ENCODE measurements at places on chromosomes 4 and X.

DNA sequence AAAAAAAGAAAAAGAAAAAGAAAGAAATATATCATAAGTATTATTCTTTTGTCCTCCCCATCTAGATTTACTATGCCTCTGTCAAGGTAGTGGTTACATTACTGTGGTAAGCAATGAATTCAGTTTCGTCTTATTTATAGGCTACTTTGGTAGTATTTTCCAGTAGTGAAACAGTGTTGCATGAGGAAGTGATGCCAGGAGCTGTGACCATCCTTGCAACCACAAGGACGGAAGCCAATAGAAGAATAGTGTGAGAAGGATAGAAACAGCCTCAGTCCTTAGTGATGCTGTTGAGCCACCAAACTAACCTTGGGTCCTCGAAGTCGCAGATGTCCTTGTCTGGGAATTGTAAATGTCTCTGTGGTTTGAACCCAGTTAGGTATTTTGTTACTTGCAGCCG lies 328.5 kb downstream of the PPP3CA start:
- no peak for DNase-seq

DNA sequence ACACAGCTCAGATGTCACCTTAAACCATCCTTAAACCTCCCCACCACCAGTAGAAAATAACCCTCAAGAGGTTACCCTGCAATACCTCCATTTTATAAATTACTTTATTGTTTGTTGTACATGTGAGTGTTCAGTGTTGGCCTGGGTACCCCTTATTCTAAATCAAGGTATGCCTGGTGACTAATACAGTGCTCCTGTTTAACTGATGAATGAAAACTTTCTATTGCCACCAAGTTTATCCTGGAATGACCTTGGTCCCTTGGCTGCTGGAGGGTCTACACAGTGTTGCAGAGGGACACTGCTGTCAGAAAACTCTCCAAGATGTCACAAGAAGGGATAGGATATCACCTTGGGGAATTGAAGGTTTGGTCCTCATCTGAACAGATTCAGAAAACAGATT lies 7.3 kb upstream of the TXLNG start:
- DNase-seq = no peak

- no peak for DNase-seq
These were observed 809.6 kb downstream of the PDHA2 start for GRCh38 chr4:96649536-96649935.

- no peak for DNase-seq
These were observed 425.1 kb downstream of the PABPC4L start for GRCh38 chr4:133776503-133776902.

DNA sequence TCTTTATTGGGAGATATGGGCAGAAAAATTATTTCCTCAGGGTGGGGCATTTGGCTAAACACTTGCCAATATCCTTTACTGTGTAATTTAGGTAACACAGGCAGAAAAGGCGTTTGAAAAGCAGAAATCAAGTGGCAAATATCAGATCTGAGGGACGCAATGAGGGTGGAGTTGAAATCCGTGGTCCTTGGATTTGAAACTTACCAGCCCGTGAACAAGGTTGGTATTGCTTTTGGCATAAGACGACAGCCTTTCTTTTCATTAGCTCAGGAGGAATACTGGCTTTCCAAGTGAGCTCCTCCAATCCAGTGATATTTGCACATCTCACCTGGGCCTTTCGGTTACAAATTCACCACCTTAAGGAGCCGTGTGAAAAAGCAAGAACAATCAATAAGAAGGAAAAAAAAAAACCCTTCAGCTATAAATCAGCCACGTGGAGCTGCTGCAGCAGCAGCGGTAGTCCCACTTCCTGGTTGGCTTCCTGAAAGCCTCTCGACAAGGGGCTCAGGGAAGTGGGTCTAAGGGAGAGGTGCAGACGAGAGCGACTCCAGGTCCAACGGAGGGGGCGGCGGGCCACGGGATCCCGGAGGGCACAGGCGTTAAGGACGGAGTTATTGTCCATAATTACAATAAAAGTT lies 734 bp upstream of the GALNT7 start:
- peak; percentile 56 for DNase-seq

- DNase-seq = no peak
These were observed 508.4 kb upstream of the FTHL17 start for GRCh38 chrX:31580227-31580626.

- DNase-seq = peak; percentile 56
These were observed 9.6 kb downstream of the DRP2 start for GRCh38 chrX:101229170-101229569.

GRCh38 chr4:165368567-165368966 lies 10.2 kb upstream of the CPE start:
- DNase-seq = no peak

GRCh38 chr4:146255874-146256273 lies 41.5 kb downstream of the REELD1 start:
- DNase-seq = peak; percentile 55

DNA sequence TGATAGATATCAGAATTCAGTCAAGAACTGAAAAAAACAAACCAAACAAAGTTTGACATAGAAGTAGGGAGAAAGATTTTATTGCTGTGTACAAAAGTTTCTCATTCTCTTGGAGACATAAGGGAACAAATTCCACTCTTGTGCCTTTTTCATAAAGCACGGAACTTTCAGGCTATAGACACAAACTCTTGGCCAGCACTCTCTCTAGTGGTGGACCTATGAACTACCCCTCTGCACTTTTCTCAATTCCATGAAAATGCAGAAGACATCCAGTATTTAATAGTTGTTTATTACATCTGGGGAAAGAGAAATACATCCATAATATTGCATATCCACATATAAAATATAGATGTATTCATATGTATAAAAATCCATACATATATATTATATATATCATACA lies 291.6 kb upstream of the HS3ST1 start:
- DNase-seq = peak; percentile 81

DNA sequence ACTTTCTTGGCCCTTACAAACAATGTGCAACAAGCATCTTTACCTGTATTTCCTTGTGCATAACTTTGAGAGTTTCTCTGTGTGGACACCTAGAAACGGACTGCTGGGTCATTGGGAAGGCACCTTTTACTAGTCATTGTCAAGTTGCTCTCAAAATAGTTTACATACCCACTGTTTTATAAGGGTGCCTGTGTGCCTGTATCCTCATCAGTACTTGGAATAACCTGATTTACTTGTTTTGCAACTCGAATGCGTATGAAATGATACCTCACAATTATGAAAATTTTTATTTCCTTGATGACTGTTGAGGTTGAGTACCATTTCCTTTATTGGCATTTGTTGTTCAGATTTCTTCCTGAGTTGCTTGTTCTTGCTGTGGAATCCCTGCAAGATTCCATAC lies 150.8 kb downstream of the STIM2 start:
- DNase-seq = no peak

DNA sequence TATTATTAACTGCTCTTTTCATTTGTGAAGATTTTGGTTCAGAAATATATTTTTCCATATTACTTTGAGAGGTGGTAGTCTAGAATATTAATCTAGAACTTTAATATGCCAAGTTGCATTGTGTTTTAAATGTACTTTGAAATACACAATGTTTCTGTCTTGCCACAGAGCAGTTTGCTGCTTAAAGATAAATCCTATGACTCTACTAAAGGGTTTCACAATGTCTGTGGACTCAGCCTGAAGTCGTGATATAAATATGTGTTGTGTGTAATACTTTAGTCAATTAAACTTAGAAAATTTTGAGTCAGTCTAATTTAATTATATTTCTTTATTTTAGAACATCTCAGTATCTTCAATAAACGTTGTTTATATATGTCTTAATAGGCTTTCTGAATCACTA lies 1771.7 kb upstream of the PCDH7 start:
- peak; percentile 47 for DNase-seq

GRCh38 chr4:70772929-70773555 lies 51.3 kb downstream of the RUFY3 start:
- no peak for DNase-seq

DNA sequence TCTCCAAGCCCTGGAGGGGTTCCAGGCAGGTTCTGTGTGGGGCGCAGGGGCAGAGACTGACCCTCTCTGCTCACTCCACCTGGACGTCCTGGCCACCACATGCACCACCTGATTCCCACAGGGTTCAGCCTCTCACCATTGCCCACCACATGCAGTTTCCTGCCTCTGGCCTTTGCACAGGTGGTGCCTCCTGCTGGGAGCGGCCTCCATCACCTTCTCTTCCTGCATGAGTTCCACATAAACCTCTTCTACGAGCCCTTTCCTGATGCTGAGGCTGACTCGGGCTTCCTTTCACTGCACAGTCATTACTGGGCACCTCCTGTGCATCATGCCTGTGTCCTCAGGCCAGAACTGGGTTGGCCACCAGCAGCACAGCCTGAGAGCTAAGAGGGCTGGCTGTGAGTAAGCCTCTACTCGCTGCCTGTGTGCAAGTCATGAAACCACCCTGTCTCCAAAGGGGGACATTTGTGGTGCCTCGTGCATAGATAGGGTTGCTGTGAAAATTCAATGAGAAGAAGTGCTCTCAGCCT lies 19.9 kb downstream of the MAN2B2 start:
- no peak for DNase-seq

- DNase-seq = no peak
These were observed 139.9 kb downstream of the RAB28 start for GRCh38 chr4:13344216-13344615.

GRCh38 chr4:28014469-28014868 lies 1153.8 kb downstream of the STIM2 start:
- no peak for DNase-seq

- DNase-seq = peak; percentile 55
These were observed 1.7 kb upstream of the TMEM271 start for GRCh38 chr4:577499-578450.

DNA sequence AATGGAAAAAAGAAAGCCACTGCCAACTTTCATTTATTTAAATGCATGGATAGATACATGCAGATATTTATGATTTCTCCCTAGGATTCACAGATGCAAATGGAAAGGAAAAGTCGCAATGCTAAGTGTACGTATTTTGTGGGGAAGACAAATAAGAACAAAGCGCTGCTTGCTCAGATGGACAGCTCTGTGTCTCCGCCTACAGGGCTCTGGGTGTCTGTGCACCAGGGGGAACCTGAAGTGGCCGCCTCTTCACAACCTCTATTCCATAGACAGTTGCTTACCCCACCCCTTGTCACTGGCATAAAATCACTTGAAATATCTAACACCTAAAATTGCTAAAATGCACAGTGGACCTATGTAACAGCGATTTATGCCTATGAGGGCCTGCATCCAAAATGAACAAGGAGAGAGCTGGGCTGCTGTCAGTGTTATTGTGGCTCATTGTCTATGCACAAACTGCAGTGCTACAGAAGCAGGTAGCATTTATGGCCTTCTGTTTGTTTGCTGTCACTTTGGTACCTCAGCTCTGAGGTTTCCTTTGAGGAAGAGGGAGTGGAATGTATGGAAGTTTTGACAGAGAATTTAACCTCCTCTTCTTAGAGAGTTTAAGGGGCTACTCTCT lies 58.6 kb upstream of the PAGE1 start:
- DNase-seq = peak; percentile 3

DNA sequence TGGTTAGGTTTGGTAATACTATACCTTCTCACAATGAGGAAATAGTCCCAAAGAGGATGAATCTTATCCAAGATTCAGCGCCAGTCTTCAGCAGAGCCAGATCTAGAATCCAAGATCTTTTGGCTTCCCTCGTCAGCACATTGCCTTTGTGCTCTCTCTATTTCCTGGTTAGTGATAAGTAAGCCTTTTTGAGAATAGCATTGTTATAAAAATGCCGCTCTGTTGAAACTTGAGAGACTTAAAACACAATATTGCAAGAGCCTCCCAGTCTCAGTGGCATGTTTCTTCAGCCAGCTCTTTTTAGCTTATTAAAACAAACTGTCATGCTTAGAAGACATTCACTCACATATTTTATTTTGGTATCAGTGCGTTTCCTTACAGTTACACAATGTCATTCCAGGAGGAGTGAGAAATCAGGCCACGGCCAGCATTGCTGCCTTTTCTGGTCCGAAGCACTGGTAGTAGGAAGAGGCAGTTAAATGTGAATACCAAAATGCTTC lies 141.4 kb downstream of the KLHL8 start:
- DNase-seq = peak; percentile 87

GRCh38 chr4:5238173-5238572 lies 186.9 kb downstream of the STK32B start:
- peak; percentile 59 for DNase-seq

DNA sequence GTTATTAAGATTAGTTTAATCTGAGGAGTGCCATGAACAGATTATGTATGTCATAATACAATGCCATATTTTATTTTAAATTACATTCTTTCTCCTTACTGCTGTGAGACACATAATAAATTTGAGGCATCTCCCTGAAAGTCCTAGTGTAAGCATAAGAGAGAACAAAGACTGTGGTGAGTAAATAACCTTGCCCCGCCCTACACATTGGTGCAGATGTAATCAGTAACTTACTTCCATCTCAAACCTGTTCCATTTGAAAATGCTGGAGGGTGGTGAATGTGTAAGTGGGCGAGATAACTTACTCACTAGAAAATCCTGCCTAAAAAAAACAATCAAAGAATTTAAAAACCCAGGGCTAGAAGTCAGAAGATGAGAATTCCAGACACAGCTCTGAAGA lies 338.1 kb upstream of the SLIT2 start:
- DNase-seq = peak; percentile 2

DNA sequence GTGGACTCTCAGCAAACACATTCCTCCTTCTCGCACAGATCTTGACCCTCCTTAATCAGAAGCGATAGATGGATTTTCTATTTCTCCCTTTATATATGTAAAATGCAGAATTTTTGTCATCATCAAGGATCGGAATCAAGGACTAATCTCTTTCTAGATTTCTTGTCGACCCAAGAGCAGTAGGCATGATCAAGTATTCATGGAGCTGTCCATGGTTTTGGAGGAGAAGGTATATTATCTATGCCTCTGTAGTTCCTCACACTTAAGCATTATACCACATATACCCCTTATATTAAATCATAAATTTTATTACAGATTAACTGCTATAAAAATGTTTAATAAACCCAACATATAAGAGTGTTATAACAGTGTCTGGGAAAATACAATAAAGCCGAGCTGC lies 886.8 kb downstream of the NLGN4X start:
- DNase-seq = no peak

- DNase-seq = peak; percentile 98
These were observed at the start of gene CHIC2 for GRCh38 chr4:54064317-54065111. CHIC2 (minus strand) TSS chr4:54064605; CDS start chr4:54064300, 305 bp downstream.

DNA sequence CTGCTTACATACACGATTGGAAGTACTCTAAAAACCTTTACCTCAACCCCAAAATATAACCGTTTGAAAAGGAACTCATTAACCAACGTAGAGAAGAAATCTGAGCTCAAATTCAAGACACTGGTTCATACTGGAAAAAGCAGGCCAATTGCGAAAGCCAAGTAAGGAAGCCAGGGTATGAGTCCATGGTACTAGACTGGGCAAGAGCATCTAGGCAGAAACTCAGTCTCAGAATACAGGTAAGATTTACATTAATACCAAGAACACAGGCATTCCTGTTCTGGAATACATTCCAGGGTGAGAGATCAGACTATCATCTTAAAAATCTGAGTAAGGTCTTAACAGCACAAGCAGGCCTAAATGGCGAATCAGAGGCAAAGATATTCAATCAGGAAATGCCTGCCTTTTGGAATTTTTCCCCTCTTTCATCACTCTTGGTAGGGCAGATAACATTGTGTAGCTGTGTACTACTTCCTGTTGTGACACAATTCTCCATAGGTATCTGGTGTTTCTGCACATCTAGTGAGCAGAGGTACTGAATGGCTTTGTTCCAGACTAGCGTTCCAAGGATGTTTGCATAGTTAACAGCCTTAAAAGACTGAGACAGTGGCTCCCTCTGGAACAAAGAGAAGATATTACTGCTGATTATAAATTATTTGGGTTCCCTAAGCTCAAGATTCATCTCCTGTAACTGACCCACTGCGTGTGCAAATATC lies 311.3 kb downstream of the PCDH19 start:
- DNase-seq = no peak

Measured in adipocyte (in vitro differentiated cells).